ENCODE measurements at places on chromosomes 2 and 18.

- DNase-seq: no peak
Measured at GRCh38 chr18:48076461-48076860, 146.0 kb upstream of the SMAD2 start.

- DNase-seq: no peak
Measured at GRCh38 chr2:80643598-80643997, 339.0 kb upstream of the LRRTM1 start.

DNA sequence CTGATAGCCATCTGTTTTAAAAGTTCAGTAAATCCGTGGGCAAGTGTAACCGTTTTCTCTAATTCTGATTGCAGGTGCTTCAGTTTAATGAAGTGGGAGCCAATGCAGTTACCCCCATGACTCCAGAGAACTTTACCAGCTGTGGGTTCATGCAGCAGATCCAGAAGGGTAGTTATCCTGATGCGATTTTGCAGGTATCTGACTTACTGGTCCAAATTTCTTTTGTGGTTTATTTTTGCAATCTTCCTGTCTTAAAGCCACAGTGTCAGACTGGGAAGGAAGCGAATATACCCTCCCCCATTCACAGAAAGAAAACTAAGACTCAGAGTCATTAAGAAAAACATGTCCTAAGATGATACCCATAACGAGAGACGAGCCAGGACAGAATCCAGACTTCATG is 7.7 kb downstream of the SERPINB2 start:
- no peak for DNase-seq

- no peak for DNase-seq
Measured at GRCh38 chr18:58456625-58457024, 172.3 kb downstream of the ALPK2 start.

- DNase-seq: no peak
Measured at GRCh38 chr2:152347076-152347475, 12.1 kb downstream of the FMNL2 start.

- no peak for DNase-seq
Measured at GRCh38 chr2:217270485-217271121, 410.7 kb upstream of the TNP1 start.

DNA sequence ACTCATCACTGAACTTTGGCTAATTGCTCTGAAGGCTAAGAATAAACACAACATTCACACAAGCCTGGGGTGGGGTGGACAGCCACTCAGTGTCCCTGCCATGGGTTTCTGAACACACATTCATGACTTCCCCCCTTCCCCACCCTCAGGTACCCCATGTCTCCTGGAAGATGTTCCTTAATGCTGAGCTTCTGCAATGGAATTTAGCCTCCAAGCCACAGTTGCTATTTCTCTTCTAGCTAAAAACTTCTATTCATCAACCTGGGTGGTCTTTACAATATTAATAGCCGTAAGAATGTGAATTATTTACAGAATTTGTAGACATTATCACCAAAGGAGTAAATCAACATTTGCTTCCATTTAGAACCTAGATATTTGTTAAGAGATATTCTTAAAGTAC is 175.1 kb downstream of the ACKR3 start:
- DNase-seq: no peak

- no peak for DNase-seq
Measured at GRCh38 chr2:36678856-36679255, 17.7 kb upstream of the VIT start.

DNA sequence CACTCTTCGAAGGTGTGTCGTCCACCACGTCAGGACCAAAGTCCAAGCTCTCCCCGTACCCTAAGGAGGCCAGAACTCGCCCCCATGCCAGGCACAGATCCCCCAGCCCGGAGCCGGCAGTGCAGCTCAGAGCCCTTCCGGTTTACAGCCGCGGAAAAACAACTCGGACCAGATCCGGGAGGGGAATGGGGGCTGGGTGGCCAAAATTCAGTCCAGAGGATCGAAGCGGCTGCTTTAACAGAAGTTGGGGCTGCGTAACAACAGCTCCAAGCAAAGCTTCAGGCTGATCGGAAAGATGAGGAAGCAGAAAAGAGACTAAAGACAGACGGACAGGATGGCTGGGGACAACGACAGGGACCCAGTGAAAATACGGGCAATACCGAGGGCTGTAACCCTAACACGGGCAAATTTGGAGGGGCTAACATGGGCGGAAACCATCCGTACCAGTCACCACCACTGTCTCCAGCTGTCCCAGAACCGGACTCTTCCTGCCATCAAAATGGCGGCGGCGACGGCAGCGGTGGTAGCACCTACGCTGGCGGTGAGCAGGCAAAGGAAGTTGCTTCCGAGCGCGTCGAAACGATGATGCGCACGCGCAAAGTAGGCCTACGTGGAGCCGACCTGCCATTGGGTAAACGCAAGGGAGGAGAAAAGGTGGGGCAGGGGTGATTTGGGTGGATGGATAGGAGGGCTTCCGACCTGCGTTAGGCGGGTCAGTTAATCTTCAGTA is at the start of gene MMADHC:
Gene MMADHC (minus strand): TSS at position 556 of the 730 bp plus-strand sequence. CDS start 678 bp downstream, outside the sequence.
- peak; percentile 95 for DNase-seq

DNA sequence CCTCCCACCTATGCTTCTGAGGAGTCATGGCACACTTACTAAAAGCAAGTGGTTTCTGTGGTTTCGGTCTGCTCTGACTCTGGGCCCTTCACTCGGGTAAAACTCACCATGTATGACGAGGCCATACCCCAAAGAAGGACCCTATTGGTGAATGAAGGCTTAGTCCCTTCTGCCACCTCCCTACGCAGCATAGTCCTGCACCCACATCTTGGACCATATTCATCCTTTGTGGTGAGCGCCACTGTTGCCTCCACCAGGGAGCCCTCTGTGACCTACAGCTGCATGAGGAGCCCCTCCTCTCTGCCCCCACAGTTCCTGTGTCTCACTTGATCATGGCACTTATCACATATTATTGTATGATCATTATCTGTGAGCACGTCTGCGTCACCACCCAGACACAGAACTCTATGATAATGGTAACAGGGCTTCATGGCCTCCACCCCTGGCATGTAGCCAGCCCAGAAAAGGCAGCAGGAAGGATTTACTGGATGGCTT is 113.3 kb downstream of the TFCP2L1 start:
- DNase-seq: no peak

GRCh38 chr2:144894612-144895599 is 375.0 kb upstream of the ZEB2 start:
- DNase-seq: no peak

- no peak for DNase-seq
Measured at GRCh38 chr2:187382131-187382530, 65.9 kb downstream of the CALCRL start.
